ENCODE measurements at places on chromosomes 4 and X.

- no peak for DNase-seq
Measured at GRCh38 chr4:47913861-47914219, 543 bp downstream of the NFXL1 start.

DNA sequence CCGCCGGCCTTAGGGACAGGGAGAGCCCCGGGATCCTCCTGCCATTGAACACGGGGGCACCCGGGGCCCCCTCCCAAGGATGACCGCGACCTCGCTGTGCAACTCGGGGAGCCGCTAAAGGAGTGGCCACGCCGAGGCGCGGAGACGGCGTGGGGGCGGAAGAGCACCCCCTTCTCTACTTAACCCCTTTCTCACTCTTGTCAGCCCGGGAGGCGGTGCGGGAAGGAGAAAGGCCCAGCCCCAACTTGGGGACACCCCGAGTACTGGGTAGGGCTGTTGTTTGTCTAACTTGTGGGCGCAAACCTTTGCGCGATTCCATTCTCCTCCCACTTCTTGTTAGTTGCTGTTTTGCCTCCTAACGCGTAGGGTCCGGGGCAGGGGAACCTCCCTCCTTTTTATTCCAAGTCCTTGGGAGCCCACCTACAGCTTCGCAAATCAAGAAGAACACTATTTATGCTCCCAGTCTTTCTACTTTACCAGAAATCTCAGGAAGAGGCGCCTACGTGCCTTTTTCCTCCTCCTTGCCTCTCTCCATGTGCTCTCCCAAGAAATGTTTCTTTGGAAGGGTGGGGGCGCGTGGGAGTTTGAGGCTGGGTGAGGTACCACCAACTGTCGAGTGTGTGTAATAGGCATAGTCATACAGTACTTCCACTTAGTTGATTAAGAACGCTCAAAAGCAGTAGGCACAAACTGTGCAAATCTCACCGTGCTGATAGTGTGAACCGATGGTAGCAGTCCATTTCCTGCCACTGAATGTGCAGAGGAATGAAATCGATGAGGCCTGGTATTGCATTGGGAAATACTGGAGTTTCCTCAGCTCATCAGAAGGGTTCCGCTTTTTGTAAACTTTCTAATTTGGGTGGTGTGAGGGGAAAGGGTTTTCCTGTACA is 813 bp downstream of the DIAPH2 start:
- DNase-seq, result no peak

DNA sequence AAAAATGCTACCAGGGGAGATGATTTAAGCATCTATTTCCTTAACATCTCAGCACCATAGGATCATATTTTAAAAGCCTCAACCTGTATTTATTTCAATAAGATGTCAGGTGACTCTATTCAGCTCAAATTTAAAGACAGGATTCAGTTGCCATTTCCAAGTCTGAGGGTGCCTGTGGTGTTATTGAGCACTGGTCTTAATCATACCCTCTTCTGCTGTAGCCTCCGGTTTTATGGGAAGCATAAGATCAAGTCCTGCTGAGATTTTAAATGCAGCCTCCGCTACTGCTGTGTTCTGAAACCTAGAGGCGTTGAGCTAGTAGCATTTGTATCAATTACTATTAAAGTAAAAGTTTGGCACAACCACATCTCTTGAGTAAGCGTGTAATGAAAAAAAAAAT is 185.7 kb upstream of the NWD2 start:
- no peak for DNase-seq

- DNase-seq, result peak; percentile 45
Measured at GRCh38 chr4:6885953-6886557, 23.6 kb upstream of the TBC1D14 start.

GRCh38 chr4:5711479-5712184 is 631 bp downstream of the EVC start:
- DNase-seq, result no peak

- DNase-seq, result no peak
Measured at GRCh38 chr4:53012738-53013137, 150.6 kb downstream of the RASL11B start.

GRCh38 chrX:83916525-83916924 is 55.6 kb downstream of the CYLC1 start:
- no peak for DNase-seq

DNA sequence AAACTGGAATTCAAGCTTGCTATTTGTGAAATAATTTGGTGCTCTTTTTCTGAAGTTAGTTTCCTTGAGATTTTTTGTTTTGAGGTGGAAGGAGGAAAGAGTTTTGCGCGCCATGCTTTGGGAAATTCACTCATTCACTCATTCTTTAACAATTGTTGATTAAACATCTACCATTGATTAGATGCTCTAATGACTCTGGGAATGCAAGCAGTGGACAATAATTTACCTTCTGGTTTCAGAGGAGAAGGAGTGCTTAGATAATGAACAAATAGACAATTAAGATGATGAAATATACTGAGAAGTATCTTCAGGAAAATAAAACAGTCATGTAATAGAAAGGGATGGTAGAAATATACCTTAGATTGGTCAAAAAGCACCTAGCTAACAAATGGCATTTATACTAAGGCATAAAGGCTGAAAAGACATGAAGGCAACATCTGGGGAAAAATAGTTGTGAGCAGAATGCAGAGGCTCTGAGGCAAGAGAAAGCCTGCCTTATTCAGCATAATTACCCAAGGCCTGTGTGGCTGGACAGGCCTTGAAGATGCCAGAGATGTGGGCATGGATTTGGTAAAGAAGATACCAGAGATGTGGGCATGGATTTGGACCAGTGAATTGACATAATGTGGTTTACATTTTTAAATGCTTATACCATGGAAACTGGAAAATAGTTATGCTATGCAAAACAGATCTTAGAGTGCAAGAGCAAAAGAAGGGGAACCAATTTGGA is 2.7 kb upstream of the COMMD8 start:
- DNase-seq, result no peak

DNA sequence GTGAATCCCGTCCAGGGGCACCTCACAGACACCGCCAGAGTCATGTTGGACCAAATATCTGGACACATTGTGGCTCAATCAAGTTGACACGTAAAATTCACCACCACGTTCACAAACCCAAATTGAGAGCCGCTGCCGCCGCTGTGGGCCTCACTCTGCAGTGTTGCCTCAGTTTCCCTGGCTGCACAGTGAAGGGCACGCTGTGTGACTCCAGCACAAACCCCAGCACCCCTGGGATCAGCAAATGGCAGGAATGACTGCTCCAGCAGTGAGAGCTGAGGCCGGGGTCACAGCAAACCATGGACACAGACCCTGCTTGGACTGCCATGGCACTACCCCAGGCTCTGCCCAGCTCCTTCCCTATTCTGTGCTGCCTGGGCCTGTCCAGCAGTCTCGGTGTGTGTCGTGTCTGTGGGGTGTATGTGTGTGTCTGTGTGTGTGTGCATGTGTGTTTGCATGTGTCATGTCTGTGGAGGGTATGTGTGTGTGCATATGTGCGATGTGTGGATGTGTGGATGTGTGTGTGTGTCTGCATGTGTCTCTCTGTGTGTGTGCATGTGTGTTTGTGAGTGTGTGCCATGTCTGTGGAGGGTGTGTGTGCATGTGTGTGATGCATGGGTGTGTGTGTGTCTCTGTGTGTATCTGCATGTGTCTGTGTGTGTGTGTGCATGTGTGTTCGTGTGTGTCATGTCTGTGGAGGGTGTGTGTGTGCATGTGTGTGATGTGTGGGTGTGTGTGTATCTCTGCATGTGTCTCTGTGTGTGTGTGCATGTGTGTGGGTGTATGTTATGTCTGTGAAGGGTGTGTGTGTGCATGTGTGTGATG is 52.2 kb upstream of the ADRA2C start:
- no peak for DNase-seq

GRCh38 chr4:16222957-16223527 is 3.2 kb downstream of the TAPT1 start:
- DNase-seq, result no peak

- no peak for DNase-seq
Measured at GRCh38 chr4:10106421-10107039, 10.1 kb downstream of the WDR1 start.

- DNase-seq, result no peak
Measured at GRCh38 chrX:13007519-13008188, 32.7 kb downstream of the TMSB4X start.

- DNase-seq, result no peak
Measured at GRCh38 chr4:38414410-38414809, 249.6 kb upstream of the KLF3 start.

GRCh38 chr4:88908521-88908920 is 148.5 kb downstream of the FAM13A start:
- DNase-seq, result no peak

DNA sequence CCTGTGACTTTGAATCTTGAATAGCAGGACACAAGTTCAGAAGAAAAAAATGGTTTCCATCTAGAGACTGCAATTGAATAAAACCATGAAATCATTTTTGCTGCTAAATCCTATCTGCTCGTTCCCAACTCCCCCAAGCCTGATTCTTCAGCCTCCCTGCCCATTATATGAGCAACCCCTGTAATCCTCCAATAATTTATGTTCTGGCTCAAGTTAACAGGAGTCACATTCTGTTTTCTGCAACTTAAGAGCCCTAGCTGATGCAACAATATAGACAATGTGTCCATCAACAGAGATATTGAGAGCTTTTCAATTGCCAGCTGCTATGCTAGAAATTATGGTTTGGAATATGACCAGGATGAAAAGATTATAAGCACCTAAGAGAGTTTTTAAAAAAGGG is 84.1 kb downstream of the LDB2 start:
- DNase-seq, result no peak

- no peak for DNase-seq
Measured at GRCh38 chr4:67256388-67257043, 288.8 kb downstream of the CENPC start.

DNA sequence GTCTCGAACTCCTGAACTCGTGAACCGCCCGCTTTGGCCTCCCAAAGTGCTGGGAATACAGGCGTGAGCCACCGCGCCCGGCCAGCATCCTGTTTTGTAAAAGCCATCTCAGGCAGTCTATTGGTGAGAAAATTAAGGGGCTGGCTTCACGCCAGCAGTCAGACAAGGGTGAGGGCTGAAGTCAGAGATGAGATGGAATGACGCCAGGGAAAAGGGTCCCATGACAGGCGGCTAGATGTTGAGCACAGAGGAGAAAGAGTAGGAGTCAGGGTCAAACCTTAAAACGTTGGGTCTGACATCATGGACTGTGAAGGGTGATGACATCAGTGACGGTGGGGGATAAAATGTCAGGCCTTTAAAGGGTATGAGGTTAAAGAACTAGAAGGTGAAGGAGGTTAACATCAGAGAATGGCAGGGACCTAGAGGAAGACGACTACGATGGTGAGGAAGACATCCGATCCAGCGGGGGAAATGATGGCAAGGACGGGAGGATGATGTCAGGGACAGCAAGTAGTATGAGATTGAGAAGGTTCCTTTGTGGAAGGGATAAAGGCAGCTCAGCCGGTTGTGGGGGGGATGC is 504 bp upstream of the RBM3 start:
- DNase-seq, result peak; percentile 48

GRCh38 chrX:44922980-44923379 is 50.0 kb downstream of the KDM6A start:
- no peak for DNase-seq

DNA sequence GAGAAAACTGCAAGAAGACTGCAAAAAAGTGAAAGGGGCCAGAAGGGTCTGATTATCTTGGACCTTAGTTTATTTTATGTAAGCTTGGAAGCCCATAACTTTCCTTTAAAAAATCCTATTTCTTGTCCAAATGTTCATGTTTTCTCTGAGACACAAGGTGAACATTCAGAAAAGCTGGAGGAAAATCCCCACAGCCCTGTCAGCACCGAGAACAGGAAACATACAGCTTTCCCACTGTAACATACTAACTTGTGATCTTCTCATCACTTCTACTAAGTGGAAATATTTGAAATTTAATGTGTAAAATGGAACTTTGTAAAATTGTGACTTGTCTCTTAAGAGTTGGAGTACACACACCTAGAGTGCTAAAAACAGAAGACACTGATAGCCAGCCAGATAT is 21.3 kb downstream of the GPR174 start:
- DNase-seq, result no peak

- no peak for DNase-seq
Measured at GRCh38 chr4:104472766-104473165, 21.9 kb downstream of the CXXC4 start.

GRCh38 chr4:38099908-38100407 is 139.8 kb downstream of the PTTG2 start:
- DNase-seq, result no peak

GRCh38 chr4:71187404-71188155 is 151.2 kb upstream of the SLC4A4 start:
- no peak for DNase-seq

GRCh38 chrX:15359701-15360100 is 24.4 kb upstream of the PIGA start:
- no peak for DNase-seq

- DNase-seq, result no peak
Measured at GRCh38 chr4:167721617-167722486, 370.5 kb upstream of the ANXA10 start.

DNA sequence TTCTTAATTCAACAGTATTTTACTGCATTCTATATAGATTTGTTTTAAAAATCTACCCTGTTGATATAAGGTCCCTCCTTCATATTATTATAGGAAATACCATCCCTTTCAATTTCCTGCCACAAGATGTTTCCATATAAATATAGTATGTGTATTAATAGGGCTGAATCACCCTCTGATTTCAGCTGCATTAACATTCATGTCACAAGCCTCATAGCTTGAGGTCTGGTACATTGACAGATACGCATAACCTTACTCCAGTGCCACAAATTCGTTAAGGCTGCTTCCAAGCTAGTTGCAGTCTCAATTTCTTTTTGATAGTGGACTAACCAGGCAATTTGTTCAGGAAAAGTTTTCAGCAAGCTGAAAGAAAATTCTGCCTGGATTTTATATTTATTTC is 128.4 kb downstream of the KLHL34 start:
- no peak for DNase-seq

GRCh38 chrX:153649178-153649914 is 2.3 kb downstream of the DUSP9 start:
- DNase-seq, result no peak

GRCh38 chrX:25600776-25601175 is 537.4 kb upstream of the MAGEB18 start:
- DNase-seq, result no peak

DNA sequence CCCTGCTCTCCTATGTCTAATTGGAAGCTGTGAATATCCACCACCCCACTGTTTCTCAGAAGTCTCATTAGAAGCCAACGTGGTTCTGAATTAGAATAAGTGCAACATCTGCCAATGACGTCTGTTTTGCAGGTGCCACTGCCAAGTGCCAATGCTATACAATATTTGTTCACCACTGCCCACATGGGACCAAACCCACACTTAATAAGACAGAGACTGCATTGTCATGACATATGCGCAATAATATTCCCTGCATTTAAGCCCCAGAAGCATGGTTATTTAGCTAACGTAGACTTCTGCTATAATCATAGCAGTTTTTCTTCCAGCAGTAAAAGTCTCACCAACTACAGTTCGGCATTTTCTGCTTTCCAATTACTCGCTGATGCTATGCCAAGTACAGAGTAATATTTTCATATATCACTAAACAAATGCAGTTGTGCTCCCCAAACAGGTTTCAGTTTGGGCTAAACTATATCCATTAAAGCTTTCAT is 262.5 kb upstream of the PCDH18 start:
- DNase-seq, result no peak

- DNase-seq, result no peak
Measured at GRCh38 chrX:41599507-41599906, 89.3 kb upstream of the GPR34 start.

- DNase-seq, result no peak
Measured at GRCh38 chr4:1945124-1945895, 63.5 kb downstream of the NELFA start.

- no peak for DNase-seq
Measured at GRCh38 chrX:96182366-96182765, 502.3 kb upstream of the DIAPH2 start.

- DNase-seq, result no peak
Measured at GRCh38 chr4:4735870-4736269, 123.6 kb upstream of the MSX1 start.

- DNase-seq, result no peak
Measured at GRCh38 chr4:100649417-100649816, 131.6 kb upstream of the EMCN start.

Data from NCI-H1436 treated with DMSO at 0.1 percent for 48 hours (cell line).